ENCODE measurements at places on chromosomes 1 and 21.
A peak's percentile ranks its signal among the peaks of the same experiment; 100 is the strongest.

DNA sequence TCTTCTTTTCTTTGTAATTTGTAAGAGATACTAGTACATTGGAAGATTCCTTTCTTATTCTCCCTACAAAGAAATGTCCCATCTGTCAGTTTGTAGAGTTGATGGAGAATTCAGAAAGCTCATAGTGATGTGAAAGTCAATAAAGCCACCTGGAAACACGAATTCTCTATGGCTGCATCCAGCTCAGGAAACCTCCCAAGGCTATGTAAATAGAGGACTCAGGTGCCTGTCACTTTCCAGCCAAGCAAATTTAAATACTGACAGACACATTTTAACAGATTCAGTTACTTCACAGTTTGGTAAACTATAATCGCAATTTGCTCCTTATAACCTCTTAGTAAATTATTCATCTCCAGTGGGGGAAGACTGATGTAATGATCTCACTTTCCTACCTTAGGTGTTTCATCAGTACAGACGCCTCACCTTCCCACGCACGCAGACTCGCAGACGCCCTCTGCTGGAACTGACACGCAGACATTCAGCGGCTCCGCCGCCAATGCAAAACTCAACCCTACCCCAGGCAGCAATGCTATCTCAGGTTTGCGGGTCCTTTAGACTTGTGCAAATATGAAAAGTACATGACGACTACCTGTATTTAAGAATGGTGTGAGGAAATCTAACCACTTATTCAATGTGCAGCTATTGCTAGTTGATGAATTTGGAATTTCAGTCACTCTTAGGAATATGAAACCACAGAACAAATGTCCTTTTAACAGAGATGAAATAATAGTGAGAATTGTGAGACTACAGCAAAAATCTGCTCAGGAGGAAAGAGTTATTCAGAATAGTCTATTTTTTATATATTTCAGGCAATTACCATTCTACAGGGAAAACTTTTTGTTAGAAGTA, 60.6 kb downstream of the PTPRC start:
- DNase-seq: peak; percentile 7

- no peak for DNase-seq
These were observed 4.1 kb downstream of the NTRK1 start for GRCh38 chr1:156864796-156865195.

DNA sequence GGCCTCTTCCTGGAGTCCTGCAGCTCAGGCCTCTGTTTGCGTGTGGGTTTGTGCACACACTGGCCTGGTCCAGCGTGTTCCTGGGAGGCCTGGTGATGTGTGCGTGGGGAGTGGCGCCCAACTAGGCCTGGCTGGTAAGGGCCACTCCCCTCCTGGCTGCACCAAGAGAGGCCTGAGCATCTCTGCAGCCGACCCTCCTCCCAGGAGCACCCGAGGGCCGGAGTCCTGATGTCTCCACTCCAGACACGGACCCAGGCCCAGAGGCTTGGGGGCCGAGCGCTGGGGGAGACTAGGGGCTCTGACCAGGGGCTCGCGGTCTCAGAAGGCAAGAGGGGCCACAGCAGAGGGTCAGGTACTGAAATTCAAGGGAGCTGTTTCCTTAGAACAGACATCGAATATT, 33.3 kb downstream of the MORN1 start:
- no peak for DNase-seq

DNA sequence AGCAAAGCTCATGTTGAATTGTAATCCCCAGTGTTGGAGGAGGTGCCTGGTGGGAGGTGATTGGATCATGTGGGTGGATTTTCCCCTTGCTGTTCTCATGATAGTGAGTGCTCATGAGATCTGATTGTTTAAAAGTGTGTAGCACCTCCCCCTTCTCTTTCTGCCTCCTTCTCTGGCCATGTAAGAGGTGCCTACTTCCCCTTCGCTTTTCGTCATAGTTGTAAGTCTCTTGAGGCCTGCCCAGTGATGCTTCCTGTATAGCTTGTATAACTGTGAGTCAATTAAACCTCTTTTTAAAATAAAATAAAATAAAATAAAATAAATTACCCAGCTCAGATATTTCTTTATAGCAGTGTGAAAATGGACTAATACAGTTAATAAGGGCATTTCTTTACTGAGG, 1025.7 kb downstream of the PLA2G4A start:
- no peak for DNase-seq

GRCh38 chr1:153312570-153313186, at the start of gene PGLYRP3:
Gene PGLYRP3, minus strand, starts transcription at chr1:153312952. Its CDS starts 2,287 bp downstream, at chr1:153310665.
- DNase-seq: no peak

DNA sequence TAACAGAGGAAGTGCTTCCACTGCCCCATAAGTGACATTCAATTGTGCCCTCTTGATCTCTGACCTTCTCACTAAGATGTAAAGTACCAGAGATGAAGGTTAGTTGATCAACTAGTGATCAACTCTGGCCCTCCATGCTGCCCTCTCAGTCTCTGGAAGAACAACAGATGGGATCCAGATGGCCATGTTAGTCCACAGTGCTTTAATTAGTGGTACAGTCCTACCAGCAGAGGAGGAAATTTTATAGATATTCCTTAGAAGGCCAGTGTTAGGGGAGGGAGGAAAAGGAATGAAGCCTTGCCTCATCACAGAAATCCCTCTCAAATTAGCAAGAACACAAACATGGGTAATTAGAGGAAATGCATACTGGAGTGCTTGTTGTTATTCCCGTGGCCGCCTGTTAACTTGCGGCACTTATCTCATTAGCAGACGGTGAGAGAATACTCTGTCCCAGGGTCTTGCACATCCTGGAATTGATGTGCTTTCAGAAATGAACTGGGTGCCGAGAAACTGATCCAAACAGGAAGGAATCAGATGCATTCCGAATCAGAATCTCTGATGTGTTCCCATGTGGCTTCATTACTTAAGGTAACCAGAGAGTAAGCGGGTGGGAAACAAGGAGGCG, 91.1 kb upstream of the RGS4 start:
- no peak for DNase-seq

DNA sequence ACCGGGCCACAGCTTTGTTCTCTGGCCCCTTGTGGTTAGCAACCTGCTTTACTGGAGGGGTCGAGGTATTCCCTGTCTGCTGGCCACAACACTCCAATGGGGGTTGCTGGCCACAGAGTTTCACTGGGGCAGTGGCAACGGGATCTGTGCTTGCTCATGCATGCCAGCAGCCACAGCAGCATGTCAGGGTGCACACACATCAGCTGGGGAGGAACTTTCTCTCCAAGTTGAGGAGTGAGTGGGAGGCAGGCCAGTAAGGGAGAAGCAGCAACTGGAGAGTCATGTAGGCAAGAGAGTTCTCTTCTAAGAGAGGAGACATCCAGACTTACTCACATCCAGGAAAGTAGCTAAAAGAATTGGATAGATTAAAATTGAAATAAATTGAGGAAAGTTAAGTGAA, 38.0 kb downstream of the SAMD13 start:
- DNase-seq: no peak

- peak; percentile 52 for DNase-seq
These were observed 203.0 kb downstream of the PLPP3 start for GRCh38 chr1:56376188-56376984.

DNA sequence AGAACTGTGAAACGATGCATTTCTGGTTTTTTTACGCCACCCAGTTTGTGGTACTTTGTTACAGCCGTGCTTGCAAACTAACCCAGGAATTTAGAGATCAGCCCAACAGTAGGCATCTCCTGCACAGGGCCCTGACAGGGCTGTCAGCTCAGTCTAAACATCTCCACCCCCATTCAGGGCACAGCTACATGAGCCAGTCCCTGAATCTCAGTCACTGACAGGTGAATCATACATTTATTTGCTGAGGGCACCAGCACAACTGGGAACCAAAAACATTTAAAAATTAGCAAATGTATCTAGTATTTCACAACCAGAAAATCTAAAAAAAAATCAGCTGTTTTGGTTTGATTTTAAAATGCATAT, 30.7 kb downstream of the PRDX6 start:
- peak; percentile 28 for DNase-seq

GRCh38 chr21:16376673-16377072, 646.9 kb downstream of the USP25 start:
- no peak for DNase-seq

- DNase-seq: no peak
These were observed 19.3 kb upstream of the FOXO6 start for GRCh38 chr1:41341772-41342562.

DNA sequence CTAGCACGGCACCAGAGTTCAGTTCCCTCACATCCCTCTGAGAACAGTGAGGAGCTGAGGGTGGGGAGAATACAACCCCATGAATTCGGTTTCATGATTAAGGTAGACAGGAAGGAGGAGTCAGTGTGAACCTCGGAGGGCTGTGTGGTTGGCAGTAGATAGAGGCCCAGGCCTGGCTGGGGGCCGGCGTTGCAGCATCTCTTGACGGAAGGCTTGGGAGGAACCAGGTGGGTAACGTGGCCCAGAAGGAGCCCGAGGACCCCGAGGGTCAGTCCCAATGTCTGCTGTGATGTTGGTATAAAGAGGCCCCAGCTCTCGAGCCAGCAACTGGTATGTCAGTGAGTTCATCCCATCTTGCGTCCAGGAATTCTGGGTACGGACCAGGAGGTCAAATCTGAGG, 5.5 kb downstream of the PPOX start:
- no peak for DNase-seq
